ENCODE measurements at places on chromosomes 1 and 21. TPM values are rescaled to one million over a fixed set of nuclear protein-coding genes. Genes with fewer than 3 reads are reported as not detected.

GRCh38 chr1:241770115-241770514, 77.9 kb upstream of the EXO1 start:
- no peak for DNase-seq

GRCh38 chr21:14988760-14989159, 76.0 kb downstream of the NRIP1 start:
- no peak for DNase-seq

DNA sequence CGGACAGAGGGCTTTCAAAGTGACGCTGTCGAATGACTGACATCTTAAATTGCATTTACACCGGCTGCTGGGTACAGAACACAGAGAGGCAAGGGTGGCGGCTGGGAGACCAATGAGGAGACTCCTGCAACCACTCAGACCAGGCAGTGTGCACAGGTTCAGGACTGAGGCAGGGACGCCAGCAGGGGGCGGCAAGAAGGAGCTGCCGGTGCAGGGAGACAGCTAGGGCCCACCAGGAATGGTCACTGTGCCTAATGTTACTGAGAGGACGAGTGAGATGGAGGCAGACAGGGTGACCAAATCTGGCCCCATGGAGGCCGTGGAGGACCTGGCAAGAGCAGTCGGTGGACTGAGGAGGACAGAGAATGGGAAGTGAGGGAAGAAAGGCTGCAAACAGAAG, 23.5 kb downstream of the GLIS1 start:
- peak; percentile 60 for DNase-seq

DNA sequence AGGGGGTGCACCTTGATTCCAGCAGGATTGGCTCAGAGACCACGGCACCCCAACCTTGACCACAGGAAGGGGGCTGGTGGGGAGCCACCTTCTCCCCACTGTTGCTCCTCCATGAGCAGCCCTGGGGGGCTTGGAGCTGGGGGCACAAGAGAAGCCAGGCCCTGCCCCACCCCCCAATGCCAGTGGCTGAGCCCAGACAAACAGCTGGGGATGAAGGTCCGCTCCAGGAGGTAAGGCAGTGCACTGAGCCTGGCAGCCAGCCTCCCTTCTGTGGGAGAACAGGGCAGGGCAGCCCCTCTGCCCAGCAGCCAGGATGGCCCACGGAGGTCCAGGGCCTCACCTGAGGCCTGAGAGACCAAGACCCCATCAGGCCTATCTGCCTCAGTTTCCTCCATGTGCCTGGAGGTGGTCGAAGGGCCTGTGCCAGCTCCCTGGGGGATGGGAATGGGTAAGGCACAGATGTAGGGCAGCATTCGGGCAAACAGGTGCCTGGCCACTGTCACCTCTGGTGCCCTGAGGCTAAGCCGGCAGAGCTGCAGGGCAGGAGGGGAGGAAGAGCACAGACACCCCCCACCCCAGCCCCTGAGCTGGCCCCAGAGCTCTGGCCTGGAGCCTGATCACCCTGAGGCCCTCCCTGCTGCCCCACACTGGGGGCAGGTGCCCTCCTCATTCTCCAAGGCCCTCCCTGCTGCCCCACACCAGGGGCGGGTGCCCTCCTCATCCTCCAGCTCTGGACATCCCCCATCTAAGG, 7.1 kb downstream of the ITGB2 start:
- DNase-seq, result no peak

- no peak for DNase-seq
Measured at GRCh38 chr1:58063095-58063494, 483.4 kb downstream of the OMA1 start.

DNA sequence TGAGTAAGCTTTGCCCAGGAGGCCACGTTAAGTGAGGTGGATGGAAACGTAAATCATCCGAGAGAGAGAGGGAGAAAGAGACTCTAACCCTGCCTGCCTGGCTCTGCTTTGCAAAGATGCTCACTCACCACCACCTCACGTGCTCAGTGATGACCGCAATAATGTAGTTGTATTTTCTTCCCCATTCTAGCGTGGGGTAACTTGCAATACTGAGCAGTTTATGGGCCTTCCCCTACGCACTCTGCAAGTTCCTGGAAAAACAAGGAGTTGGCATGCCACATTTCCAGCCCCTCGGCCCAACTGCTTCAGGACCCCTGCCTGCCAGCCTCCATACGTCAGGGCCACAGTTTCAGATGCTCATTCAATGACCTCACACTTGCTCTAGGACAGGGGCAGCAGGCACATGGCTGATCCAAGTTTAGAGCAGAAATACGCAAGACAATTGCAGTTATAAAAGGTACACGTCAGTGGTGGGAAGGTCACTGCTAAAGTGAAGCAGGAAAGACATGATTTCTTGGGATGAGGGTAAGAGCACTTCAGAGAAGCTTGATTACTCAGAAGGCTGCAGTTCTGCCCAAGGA, 112.5 kb upstream of the RAB4A start:
- DNase-seq, result no peak

- DNase-seq, result no peak
Measured at GRCh38 chr1:153888533-153888932, 34.2 kb downstream of the GATAD2B start.

GRCh38 chr1:37682334-37682987, 9.9 kb upstream of the CDCA8 start:
- peak; percentile 93 for DNase-seq

DNA sequence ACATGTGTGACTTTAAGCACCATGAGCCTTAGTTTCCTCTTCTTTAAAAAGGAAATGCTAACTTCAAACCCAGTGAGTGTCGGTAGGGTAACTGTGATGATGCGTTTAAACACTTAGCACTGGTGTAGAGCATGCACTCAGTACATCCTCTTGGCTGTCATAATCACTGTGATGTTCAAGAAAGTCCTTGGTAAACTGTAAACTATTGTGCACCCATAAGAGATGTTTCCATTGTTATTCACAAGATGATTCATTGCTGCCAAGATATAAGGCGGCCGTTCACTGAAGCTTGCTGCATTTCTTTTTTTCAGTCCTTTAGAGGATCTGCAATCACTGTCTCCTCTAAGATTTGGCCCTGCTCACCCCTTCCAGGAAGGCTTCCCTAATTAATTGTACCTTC, 61.8 kb upstream of the DAB1 start:
- DNase-seq, result no peak

- no peak for DNase-seq
Measured at GRCh38 chr1:31159323-31159722, 80.4 kb downstream of the NKAIN1 start.

GRCh38 chr1:201183753-201184152, 6.9 kb upstream of the IGFN1 start:
- no peak for DNase-seq

GRCh38 chr1:99601208-99601607, 44.7 kb upstream of the PALMD start:
- DNase-seq, result no peak

- no peak for DNase-seq
Measured at GRCh38 chr1:20846461-20847374, 59.6 kb upstream of the HP1BP3 start.

GRCh38 chr1:204242920-204243319, 29.1 kb upstream of the GOLT1A start:
- DNase-seq, result no peak

DNA sequence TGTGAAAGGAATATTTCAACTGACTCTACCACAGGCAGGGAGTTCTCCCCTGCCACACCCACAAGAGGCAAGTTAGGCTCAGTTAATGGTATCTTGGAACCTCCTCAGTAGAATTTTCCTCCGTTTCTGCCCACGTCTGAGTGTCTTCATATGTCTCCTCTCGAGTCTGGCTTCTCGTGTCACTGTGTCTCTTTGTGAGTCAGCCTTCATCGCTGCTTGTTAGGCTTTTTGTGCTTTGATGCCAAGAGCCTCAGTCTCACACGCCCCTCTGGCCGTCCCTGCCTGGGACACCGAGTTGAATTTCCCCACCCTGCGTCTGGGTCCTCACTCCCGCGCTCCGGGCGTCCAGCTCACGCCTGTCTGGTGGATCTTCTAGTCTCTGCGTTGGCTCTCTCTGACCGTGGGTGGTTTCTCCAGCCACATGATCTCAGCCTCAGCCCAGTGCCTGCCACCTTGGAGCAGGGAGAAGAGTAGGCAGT, 125.7 kb upstream of the GADD45A start:
- DNase-seq, result no peak

GRCh38 chr1:41500378-41500777, 15.9 kb upstream of the EDN2 start:
- no peak for DNase-seq

GRCh38 chr1:102262994-102263393, 266.3 kb upstream of the OLFM3 start:
- DNase-seq, result no peak

- DNase-seq, result no peak
Measured at GRCh38 chr1:51316113-51316845, 14.1 kb downstream of the TTC39A start.

DNA sequence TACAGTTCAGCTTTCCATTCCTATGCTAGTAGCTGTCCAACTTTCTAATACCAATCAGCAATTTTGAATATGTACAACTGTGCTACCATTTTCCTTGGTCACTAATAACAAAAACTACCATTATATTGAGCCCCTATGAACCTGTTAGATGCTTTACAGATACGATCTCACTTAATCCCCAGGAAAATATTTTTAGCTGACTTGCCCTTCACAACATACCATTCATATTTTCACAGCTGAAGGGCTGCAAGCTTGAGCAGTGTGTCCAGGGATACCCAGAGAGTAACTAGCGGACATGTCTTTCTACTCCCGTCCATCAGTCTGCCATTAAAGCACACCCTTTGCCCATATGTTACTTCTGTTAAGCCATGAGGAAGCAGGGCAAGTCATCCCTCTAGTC, 140.5 kb downstream of the SPATA46 start:
- DNase-seq, result no peak

DNA sequence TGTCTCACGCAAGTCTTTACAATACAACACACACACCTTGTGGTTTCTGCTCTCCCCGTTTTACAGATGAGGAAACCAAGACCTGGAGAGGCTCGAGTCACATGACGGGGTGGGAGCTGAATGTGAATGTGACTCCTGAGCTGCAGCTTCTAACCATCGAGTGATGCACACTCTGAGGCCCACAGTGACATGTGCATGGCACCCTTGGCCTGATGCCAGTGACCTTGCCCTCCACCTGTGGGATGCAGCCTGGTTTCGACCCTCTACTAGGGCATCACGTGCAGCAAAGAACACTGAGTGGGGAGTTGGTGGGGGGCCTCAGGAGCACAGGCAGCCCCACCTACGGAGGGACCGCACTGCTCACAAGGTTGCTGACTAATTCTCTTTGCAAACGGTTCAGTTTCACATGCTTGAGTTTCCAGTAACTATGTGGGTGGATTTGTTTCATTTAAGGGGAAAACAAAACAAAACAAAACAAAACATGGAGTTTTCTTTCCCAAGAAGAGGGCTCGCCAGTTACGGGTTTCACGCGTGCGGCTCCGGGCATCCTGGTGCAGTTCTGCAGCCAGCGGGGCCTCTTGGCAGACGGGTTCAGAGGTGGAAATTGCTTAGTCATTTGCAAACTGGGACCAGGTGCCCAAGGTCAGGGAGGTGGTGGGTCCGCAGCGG, 22.9 kb downstream of the SPSB1 start:
- peak; percentile 85 for DNase-seq

DNA sequence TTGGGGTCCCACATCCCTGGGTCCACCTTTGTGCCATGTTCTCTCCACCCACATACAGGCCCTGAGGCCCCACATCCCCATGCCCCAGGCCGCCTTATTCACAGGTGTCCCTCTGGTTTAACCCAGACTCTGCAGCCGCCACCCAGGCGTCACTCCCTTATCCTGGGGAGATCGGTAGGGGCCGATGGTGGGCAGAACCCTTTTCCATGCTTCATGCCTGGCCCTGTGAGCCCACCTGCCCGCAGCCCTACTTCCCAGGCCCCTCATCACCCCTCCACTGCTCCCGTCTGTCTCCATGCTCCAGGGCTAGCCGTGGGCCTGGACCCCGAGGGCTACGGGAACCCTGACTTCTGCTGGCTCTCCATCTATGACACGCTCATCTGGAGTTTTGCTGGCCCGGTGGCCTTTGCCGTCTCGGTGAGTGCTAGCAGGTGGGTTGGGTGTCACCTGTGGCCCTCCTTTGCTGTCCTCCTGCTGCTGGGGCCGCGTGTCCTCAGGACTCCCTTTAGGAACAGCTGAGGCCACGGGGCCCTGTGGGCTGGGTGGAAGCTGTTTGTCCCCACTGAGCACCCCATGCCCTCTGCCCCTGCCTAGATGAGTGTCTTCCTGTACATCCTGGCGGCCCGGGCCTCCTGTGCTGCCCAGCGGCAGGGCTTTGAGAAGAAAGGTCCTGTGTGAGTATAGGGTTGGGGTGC, 12.2 kb downstream of the PSRC1 start:
- no peak for DNase-seq

DNA sequence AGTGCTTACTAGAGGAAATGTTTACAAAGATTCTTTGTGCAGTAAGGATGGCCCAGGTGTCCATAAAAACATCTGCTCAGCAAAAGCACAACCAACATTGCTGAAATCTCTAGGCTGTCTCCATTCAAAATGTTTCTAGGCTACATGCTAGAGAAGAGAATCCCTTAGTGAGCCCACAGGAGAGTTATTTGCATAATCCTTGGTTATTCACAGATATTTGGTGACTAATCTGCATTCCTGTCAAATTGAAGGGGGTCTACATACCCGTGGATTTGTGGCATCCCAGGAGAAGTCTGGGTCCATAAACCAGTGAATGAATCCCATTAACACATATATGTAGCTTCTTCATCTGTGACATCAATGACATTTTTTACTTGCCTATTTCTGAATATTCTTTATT, 261.3 kb upstream of the ESRRG start:
- no peak for DNase-seq

DNA sequence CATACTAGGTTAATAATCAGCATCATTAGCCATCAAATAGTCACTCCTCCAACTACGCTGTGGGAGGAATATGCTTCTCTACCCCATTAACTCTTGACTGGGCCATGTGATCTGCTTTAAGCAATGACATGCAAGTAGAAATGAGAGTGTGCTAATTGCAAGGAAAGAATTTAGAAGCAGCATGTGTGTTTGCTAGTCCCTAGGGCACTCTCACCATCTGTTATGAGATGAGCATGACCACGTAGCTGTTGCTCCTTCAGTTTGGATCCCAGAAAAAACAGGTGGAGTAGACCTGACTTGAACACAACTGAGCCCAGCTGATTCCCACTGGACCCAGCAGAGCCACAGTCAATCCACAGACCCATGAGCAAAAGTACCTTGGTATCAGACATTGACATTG, 19.7 kb upstream of the RGS7 start:
- no peak for DNase-seq

CDK18 gene
- 0.23 TPM for total RNA-seq

GPR25 gene
- not detected for total RNA-seq

KCNE1 gene
- total RNA-seq, result not detected

GJC2 gene
- 0.69 TPM for total RNA-seq

CFHR1 gene
- total RNA-seq, result not detected

MATN1 gene
- 0.50 TPM for total RNA-seq

NDUFS2 gene
- total RNA-seq, result 89.6 TPM

RGL1 gene
- 1.7 TPM for total RNA-seq

MIXL1 gene
- not detected for total RNA-seq

PDZK1IP1 gene
- not detected for total RNA-seq

SMCP gene
- not detected for total RNA-seq

OR6N1 gene
- not detected for total RNA-seq
